Activated CD4-positive, alpha-beta T cell treated with anti-CD3 and anti-CD28 coated beads for 1 hour (primary cell): ENCODE measurements at places on chromosomes 5 and 9.

DNA sequence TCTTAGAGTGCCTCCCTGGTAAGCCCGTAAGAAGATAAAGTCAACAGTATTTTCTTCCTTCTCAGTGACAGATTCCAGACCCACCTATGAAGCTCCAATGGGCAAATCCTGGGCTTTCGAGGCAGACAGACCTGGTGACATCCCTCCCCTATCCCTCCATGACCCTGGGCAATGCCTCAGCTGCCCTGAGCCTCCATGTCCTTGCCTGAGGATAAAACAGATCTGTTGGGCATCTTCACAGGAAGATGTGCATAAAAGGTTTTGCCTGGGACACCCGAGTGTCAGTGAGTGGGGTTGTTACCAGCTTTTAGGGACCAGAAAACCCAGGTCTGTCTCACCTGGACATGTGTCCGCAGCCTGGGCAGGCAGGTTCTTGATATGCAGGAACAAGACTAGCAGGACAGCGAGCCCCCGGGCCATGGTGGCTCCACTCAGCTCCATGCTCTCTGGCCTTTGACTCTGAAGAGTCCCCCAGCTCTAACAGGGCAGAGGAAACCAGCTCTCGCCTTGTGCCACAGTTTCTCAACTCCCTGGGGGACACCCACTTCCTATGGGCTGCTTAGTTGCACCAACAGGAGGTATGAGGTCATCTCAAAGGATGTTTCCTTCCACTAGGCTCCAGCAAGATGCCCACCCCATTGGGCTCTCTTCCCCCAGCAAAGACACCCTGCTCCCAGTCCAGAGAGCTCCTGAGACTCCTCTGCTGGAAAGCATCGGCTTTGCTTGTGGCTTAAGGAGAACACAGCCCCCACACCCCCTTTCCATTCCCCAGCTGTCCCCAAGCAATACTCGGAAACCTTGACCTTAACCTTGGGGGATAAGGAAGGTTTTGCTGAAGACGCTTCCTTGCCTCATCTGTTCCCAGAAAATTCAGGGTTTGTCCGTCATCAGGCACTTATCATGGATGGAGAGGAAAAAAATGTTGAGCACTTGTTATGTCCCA is at the start of gene FCN1:
Gene FCN1 (minus strand): TSS at position 482 of the 943 bp plus-strand sequence. CDS start 41 bp downstream, at position 441.
- no peak for DNase-seq

- no peak for DNase-seq
These were observed 4.1 kb upstream of the C1QTNF3 start for GRCh38 chr5:34047143-34047542.

- no peak for DNase-seq
These were observed 80.1 kb upstream of the TNFAIP8 start for GRCh38 chr5:119275601-119276173.

DNA sequence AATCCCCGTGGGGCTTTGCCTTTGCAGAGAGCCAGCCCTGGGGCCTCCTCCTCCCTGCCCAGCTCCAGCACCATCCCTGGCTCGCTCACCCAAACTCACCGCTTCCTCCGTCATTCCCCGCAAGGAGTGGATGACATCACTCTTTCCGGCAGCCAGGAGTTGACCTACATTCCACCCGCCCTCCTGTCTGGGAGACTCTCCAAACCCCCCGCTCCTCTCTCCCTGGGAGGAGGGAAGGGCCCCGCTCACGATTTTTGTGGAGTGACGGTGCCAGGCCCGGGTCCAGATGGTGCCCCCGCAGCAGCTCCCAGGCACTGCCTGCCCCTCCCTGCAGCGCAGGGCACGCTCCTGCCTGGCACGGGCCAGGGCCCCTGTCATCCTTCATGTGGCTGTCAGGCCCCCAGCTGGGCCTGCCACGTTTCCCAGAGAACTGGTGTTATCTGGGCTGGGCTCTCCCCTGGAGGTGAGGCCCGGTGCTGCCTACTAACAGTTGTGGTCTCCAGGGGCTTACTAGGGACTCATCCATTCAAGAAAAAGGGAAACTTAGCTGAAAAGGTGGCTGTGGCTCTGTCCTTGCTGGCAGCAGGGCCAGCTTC is 52.3 kb downstream of the NTNG2 start:
- DNase-seq: no peak

- no peak for DNase-seq
These were observed 44.2 kb upstream of the MAST4 start for GRCh38 chr5:66551945-66552344.

DNA sequence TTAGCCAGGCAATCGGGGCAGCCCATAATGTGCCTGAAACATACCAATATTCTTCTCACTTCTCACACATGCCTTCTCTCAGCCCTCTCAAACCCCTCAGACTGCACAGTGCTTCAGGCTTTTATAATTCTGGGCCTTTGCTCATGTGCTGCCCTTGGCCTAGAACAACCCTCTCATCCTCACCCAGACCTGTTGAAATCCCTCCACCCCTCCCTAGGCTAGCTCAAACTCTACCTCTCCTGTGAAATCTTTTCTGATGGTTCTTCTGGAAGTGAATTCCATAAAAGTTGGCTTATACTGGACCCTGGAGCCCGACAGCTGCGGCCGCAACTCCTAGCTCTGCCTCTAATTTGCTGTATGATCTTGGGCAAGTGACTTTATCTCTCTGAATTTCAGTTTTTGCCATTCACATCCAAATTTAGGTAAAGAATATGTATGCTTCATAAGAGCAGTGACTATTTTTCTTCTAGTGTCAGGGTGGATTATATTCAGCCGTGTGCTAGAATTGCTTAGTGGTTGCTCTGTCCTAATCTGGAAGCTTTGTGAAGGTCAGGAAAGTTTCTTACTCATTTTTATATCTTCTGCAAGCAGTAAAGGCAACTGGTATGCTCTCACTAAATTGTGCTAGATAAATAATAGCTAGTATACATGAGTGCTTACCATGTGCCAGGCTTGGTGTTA is 221.4 kb downstream of the MAPKAP1 start:
- no peak for DNase-seq

- DNase-seq: no peak
These were observed 330.8 kb upstream of the RFX3 start for GRCh38 chr9:3856592-3856991.

- no peak for DNase-seq
These were observed 265.5 kb upstream of the ZNF608 start for GRCh38 chr5:125011947-125012346.
